ENCODE measurements at places on chromosomes 16 and 17.

GRCh38 chr16:14572535-14572934, 57.5 kb downstream of the PARN start:
- no peak for DNase-seq

- no peak for DNase-seq
Observed at GRCh38 chr16:66612422-66612821, 7.9 kb downstream of the CMTM3 start.

GRCh38 chr17:386141-386876, 33.7 kb upstream of the RPH3AL start:
- DNase-seq: no peak

DNA sequence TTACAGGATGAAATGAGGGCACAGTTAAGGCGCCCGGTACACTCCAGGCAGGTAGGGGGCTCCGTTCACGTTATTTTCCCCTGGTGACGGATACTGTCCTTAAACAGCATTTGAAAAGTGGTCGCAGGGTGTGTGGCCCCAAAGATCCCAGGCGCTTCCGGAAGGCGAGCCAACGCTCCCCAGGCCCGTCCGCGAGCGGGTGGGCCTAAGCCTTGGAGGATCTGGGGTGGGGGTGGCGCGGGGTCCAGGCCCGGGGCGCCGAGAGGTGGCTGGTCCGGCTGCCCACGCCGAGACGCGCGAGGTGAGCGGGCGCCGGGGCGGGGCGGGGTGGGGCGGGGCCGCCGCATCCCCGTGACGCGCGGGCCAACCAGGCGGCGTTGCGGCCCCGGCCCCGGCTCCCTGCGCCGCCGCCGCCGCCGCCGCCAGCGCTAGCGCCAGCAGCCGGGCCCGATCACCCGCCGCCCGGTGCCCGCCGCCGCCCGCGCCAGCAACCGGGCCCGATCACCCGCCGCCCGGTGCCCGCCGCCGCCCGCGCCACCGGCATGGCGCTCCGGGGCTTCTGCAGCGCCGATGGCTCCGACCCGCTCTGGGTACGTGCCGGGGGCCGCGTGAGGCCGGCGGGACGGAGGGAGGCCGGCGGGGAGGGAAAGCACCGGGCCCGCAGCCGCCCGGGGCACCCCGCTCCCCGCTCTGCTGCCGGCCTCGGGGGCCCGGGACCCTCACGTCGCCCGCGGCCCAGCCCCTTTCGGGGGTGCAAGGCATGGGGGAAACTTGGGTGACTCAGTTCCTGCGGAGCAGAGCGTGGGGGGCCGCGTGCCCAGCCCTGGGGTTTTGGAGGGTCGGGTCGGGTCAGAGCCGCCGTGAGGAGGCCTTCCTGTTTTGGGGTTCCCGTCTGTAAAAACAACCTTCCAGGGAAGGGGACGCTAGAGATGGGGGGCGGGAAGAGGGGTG, at the start of gene ABCC1:
ABCC1 (plus strand) TSS at position 407 of the 951 bp plus-strand sequence; CDS start at position 543, 136 bp downstream.
- DNase-seq: no peak

- peak; percentile 76 for DNase-seq
Observed at GRCh38 chr17:13346996-13347762, 254.6 kb downstream of the HS3ST3A1 start.

GRCh38 chr17:10169290-10169689, 29.1 kb downstream of the GAS7 start:
- no peak for DNase-seq

DNA sequence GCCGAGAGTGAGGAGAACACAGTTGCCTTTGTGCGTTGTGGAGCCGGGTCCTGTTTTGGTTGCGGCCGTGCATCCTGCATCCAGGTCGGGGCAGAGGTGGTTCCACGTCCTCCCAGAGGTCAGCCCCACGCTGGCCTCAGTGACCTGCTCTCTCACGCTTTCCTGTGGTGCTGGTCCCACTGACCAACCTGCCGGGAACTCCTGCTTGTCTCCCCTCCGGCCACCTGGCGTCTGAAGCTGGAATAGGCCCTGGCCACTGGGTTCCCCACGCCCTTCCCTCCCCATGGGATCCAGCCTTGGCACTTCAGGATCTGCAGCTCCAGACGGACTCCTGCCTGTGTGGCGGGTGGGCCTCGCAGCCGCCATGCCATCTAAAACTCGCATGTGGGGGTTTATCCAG, 85.5 kb upstream of the ZNF750 start:
- DNase-seq: no peak

DNA sequence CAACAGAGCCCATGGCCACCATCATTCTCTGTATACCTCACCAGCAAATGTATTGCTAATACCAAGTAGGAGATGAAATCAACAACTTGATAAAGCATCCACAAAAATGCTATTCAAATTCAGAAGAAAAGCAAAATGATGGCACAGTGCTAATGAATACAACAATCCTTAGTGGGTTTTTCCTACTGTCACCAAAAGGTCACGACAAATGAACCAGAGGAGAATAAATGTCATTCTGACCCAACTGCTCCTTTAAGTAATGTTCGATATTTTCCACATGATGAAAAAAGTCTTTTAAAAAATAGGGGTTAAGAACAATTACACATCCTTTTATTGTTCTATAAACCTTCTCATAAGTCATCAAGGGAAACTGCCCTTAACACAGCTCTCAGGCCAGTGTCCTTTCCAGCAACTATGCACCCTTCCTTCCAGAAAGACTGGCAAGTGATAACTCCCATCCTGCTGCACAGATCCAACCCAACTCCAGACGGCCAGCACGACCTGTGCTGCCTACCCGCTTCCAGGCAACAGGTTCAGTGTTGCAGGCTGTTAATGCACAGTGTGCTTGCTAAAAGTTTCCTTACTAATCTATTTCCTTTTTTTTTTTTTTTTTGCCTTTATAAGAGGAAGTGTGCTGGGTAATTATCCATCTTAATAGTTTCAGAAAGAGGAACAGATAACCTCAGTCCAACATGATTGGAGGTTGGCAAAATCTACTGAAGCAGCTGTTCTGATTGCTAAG, 15.4 kb downstream of the FBXO31 start:
- no peak for DNase-seq

DNA sequence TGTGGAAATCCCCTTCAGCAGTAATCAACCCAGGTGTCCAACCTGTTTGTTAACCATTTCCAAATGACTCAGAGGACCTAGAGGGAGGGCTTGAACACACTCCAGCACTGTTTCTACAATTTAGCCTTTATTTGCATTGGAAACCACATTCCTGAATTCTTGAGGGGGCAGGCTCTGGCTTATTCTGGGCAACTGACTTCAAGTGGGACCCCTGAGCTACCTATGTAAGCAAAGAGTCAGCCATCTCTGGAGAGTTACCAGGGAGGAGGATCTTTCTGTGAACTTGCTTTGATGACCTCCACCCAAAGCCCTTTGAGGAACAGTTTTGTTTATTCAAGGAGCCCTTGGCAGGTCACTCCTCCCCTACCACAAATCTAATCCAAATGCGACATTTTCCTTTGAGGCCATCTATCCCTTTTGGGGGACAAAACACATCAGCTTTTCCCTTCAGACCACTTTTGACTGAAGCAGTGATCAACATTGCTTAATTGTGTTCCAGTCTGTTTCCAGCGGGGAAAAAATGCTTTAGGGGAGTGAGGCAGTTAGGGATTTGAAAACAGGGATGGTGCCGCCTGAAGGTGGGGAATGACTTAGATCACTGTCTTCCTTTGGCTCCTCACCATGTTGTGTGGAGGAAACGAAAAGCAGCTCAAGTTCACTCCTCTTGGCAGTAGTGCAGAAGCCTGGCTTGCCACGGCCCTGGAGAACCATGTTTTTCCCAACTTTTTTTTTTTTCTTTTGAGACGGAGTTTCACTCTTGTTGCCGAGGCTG, 46.2 kb downstream of the TUBD1 start:
- no peak for DNase-seq

GRCh38 chr16:65950211-65950610, 416.3 kb upstream of the CDH5 start:
- DNase-seq: no peak

DNA sequence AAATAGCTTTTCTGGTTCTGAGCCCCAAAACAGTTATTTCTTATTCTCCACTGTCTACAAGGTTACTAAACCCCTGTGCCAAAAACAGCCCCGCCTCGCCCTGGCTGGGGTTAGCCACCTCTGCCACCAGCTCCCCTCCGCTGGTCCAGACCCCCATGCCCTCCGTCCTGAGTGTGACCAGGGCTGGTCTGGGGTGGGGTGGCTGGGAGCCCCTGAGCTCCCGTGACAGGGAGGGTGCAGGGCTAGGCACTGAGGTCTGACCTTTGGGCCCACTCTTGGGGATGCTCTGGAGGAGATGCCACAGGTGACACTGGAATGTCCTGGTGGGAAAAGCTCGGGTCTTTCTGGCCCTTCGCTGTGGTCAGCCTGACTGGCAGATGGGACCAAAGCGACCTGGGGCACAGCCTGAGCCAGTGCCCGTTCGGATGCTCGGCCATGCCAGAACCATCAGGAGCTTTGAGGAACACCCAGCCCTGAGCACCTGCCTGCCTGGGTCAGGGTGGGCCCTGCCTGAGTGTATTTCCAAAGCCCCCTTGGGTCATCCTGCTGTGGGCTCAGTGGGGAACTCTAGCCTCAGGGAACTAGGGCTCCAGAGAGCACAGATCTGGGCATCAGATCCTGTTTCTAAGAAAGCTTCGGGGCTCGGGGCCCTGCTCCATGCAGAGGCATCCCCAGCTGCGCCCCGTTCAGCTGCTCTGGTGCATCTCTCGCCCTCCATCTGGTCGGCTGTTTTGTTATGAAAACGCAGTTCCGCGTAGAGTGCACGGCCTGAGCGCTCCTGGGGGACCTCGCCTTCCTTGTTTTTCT, 72.1 kb upstream of the GNG13 start:
- no peak for DNase-seq

- DNase-seq: peak; percentile 70
Observed at GRCh38 chr16:66728117-66728787, 23.2 kb downstream of the DYNC1LI2 start.

DNA sequence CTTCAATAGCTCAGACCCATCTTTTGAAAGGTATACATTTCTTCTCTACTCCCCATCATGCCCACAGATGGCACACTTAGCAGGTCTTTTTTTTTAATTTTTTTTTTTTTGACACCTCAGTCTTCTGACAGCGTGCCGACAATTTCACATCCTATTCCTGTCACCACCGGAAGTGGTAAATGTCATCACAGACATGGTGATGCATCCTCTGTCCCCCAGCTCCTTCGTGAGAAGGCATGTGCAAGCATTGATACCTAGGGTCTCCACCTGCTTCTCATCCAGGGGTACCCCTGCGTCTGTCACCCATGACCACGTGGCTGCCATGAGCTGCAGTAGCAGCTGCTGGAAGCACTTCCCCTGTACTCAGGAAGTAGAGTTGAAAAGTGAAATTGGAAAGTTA, 35.6 kb downstream of the ELAC2 start:
- DNase-seq: no peak

DNA sequence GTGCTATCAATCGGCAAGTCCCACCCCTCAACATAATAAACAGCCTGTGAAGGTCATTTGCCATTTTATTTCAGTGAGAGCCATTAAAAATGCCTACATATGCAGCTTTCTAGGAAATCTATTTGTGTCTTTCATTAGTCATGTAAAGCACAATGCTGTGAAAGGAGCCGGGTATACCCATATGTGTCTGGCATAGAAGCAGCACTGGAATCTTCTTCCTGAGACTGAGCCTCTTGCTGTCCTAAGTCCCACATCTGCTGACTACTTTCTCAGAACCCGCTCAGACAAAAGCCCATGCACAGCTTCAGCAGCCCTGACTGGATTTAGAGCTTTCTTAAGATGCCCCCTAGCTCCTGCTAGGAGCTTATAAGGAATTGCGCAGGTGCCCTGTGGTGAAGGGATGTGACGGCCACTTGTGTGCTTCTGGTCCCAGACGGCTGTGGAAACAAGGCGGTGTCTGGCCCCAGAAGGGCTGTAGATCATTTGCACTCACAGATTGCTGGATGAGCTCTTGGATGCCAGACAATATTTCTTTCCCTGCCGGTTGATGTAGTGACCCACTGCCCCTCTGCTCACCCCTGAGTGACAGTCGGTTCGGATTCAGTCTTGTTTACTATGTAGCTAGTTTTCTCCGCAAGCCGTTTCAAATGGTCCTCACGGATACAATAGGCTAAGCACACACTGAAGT, 172.2 kb downstream of the ANKFN1 start:
- DNase-seq: no peak

GRCh38 chr17:27581016-27581415, 50.0 kb upstream of the LGALS9 start:
- no peak for DNase-seq

DNA sequence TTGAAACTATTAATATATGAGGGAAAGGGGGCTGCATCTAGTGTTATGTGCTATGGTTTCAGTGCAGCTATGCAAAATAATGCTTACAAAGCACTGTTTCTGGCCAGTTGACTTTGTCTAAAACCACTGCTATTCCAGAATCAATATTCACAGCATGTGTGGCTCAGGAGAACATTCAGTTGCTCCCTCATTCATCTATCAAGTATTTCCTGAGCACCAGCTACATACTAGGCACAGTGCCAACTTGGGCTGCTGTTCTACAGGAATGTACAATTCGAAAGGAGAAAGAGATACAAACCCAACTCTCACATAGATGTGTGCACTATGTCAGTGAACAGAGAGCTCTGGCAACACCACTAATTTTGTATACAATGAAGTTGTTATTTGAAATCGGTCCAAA, 183.0 kb downstream of the PHKB start:
- peak; percentile 45 for DNase-seq

GRCh38 chr16:6081320-6081976, 983.9 kb upstream of the EEF2KMT start:
- no peak for DNase-seq

- DNase-seq: no peak
Observed at GRCh38 chr17:17539591-17539990, 43.4 kb upstream of the RASD1 start.

DNA sequence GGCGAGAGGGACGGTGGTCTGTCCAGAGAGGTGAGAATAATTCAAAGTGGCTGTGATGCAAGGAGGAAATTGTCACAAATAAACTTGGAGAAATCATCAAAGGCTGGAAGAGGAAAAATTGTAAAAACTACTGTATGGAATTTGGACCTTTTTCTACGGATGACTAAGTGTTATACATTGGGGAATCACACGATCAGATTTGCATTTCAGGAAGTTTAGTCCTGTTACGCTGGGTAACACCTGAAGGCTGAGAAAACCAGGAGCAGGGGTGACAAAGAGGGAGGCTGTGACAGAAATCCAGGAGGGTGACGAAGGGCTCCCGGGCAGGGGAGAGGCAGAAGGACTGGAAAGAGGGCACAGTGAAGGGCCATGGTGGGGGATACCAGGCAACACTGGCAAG, 511.7 kb downstream of the CDH13 start:
- no peak for DNase-seq

GRCh38 chr16:55033225-55034156, 102.8 kb downstream of the IRX5 start:
- no peak for DNase-seq

GRCh38 chr16:24346734-24347133, 90.6 kb downstream of the CACNG3 start:
- no peak for DNase-seq

- DNase-seq: no peak
Observed at GRCh38 chr17:78255953-78256706, 24.7 kb downstream of the TMEM235 start.

GRCh38 chr17:31452101-31452500, 60.6 kb downstream of the RAB11FIP4 start:
- no peak for DNase-seq

- DNase-seq: no peak
Observed at GRCh38 chr17:72065556-72065955, 55.3 kb upstream of the SOX9 start.

- DNase-seq: no peak
Observed at GRCh38 chr16:595942-596735, 6.3 kb downstream of the RAB40C start.

- no peak for DNase-seq
Observed at GRCh38 chr16:73066927-73067670, 19.2 kb upstream of the ZFHX3 start.
